Occipital lobe (tissue), 3 donors: ENCODE measurements at places on chromosomes 16 and 17.

DNA sequence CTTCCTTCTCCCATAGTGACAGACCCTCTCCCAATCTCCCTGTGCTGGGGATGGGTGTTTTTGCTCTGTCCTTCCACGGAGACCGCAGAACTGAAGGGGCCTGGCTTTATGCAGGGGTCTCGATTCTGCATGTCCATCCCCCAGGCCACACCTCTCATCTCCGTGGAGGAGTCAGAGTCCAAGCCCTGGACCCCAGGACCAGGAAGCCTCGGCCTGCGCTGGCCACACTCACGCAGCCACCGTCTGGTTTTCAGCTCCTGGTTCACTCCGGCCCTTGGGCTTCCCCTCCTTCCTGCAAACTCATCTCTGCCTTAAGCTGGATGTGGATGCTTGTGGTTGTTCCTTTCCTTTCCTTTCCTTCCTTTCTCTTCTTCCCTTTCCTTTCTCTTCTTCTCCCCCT, 90.8 kb downstream of the MGAT5B start:
- DNase-seq, result no peak

DNA sequence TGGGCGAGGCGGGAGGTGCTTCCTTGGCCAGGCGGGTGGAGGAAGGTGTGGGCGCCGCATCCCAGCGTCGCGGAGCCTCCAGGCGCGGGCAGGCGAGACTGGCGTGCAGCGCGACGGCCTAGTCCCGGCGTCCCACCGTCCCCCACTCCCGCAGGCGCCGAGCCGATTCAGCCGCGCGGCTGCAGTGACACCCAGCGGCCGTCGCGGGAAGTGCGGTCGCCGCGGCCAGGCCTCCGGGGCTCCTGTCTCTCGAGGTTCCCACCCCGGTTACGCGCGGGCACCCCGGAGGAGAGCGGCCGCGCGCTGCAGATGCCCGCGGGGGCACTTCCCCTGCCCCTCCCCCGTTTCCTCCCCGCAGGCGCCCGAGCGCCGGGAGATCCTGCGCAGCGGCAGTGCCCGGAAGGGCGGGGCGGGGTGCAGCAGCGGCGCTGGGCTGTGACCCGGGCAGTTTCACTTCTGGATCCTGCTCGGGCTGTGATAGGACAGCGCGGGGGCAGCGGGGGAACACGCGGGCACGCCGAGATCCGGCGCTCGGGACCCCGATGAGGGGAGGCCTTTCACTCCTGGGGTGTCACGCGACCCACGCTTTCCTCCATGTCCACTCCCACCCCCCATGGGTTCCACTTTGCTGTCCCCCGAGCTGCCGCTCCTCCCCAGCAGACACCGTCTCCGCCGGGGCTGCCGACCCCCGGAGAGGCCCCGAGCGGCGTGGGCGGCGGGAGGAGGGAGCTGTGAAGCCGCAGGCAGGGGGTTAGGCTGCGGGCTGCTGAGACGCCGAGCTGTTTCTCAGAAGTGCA, 16.6 kb downstream of the GRB7 start:
- DNase-seq, result peak; percentile 77

DNA sequence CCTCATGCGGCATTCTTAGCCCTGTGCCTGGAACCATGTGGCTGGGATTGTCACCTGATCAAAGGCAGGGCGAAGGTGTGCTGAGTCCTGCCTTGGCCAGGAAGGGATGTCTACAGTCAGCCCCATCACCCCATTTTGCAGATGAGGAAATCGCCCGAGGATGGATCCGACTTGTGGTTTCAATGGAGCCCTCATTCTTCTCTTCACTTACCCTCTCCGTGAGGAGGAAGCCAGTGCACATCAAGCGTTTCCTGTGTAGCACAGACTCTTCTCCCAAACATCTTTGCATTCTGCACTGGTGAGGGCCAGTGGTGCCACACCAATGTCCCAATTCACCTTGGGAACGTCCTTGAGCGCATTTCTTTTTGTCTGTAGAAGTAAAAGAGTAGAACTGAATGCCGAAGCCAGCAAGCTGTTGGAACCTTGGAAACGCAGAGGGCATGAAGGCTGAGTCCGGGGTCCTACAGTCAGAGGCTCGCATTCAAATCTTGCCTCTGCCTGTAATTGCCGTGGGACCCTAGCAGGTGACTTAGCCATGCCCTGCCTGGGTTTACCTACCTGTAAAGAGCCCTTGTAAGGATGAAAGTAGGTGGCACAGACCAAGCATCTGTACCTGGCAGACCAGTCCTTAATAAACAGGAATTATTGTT, 85.4 kb downstream of the IRF8 start:
- DNase-seq, result no peak

- DNase-seq, result no peak
Measured at GRCh38 chr17:27442702-27443101, 13.5 kb upstream of the KSR1 start.

DNA sequence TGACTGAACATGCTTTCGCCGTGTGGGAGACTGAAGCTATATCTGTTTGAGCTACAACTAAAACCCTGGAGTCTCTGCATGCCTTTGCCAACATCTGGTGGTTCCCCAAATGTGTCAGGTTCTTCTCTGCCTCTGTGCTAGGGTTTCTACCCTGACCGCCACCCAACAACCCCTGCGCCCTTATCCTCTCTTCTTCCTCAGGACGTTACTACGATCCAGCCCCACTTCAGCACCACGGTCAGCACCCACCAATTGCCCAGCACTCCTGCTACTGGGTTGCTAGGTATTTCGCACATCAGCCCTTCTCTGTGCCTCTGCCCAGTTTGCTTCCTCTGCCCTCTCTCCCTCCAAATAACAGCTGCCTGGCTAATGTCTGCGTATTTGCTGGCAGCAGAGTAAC, 106.3 kb upstream of the HSBP1 start:
- DNase-seq, result no peak

- no peak for DNase-seq
Measured at GRCh38 chr16:80807906-80808305, 3.5 kb upstream of the CDYL2 start.

GRCh38 chr17:54439816-54440215, 460.8 kb upstream of the TOM1L1 start:
- DNase-seq, result no peak

- DNase-seq, result no peak
Measured at GRCh38 chr17:22303865-22304264, 611.5 kb downstream of the KCNJ18 start.

DNA sequence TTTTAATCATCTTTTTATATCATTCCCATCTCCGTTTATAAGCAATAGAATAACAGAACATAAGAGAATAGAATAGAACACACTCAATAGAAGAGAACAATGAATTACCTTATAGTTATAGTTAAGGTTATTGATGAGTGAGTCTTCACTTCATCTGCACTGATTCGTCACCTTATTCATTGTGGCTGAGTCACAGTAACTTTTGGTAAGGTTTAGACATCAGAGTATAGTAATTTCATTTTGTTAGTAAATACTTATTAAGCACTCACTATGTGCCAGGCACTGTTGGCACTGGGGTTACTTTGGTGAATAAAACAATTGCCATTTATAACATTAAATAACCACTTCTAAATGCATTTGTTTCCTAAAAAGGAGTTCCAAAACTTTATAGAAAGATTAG, 22.5 kb downstream of the PHKB start:
- no peak for DNase-seq

DNA sequence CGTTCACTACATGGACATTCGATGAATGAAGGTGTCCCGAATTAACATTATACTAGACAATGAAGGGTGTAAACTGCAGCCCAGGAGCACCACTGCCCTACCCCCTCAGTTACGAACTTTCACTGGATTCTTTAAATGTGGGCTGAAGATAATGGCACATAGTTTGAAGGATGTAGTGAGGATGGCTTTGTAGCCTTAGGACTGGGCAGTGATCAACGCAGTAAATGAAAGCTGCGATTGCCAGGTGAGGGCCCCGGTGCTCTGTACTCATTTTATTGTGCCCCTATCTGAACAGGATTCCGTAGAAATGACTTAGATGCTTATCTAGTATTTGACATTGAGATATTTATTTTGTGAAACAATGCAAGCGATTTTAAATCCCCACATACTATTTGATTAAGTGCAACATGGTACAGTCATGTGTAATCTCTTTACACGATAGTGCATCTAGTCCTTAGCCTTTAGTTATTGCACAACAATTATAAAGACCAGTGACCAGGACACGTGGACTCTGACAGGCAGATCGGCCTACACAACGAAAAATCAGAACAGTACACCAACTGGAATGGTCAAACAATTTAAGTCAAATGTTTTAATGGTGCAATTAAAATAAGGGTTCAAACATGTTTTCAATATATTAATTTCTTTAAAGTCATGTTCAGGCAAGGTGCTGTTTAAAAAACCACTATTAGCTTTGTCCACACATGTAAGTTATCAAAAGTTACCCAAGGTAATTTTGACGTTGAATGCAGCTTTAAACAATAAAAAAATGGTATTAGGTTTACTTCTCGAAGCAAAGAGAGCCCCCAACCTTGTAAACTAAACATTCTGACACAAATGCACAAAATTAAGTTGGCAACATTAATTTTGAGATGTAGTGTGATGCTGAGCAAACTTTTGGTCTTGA, 17.4 kb upstream of the ERN1 start:
- DNase-seq, result no peak

GRCh38 chr16:11470676-11471415, 115.9 kb downstream of the LITAF start:
- no peak for DNase-seq

- DNase-seq, result no peak
Measured at GRCh38 chr17:41008811-41009210, at the start of gene KRTAP3-1. TSS of gene KRTAP3-1 (minus strand) at chr17:41009128. CDS start at chr17:41009074, 54 bp downstream.

DNA sequence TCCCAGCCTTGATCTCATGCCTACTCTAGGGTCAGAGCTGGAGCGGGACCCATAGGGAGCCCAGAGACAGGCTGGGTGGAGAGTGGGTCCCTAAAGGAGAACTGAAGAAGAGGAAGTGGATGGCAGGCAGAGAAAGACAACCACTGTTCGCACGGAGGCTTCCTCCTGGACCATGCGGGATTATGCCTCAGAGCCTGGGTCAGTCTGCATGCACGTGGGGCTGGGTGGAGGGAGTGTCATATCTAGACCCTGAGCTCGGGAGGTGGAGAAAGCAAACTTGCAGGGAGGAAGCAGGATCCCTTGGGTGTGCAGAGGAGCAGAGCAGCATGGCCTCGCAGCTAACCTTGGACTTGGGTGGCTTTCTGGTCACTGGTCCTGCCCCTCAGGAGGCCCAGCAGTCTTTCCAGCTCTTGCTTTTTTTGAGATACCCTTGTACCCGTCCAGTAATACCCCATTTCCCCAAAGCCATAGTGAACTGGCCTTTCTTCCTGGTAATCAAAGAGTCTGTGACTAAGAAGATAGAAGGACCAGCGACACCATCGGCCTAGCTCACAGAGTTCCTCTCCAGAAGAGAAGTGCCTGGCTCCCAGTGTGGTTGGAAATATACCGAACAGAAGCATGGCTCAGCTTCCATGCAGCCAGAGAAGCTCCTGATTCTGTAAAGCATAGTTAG, 344.2 kb downstream of the CPPED1 start:
- DNase-seq, result no peak

DNA sequence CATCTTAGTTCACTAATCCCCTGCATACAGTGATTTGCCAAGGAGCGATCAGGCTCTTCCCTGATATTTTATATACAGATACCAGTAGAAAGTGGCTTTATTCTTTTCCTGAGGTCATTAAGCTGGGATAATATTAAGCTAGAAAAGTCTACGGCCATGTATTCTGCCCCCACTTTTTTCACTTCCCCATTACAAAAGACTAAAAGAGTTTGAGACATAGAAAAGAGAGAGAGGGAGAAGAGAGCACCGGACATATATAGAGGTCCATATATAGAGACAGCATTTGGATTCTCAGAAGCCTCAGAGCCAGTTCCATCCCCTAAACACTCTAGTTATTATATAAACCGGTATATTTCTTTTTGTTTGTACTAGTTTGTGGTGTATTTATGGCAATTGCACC, 166.5 kb upstream of the ANKFN1 start:
- no peak for DNase-seq

GRCh38 chr16:10110552-10110951, 71.7 kb downstream of the GRIN2A start:
- DNase-seq, result no peak
